ENCODE measurements at places on chromosomes 2 and 18. TPM values are rescaled to one million over a fixed set of nuclear protein-coding genes. Genes with fewer than 3 reads are reported as not detected.

UGT1A10 gene
- not detected for total RNA-seq

CBLN2 gene
- not detected for total RNA-seq

CHRNG gene
- total RNA-seq, result not detected

BAZ2B gene
- total RNA-seq, result 60.0 TPM

UGT1A3 gene
- total RNA-seq, result not detected

VAMP8 gene
- 250 TPM for total RNA-seq

CYP27A1 gene
- 95.9 TPM for total RNA-seq

CCDC85A gene
- total RNA-seq, result 8.7 TPM

LIMS2 gene
- 122 TPM for total RNA-seq

FAM228A gene
- 0.41 TPM for total RNA-seq

SCN1A gene
- 18.0 TPM for total RNA-seq

GALNT3 gene
- total RNA-seq, result 37.7 TPM

ASB18 gene
- total RNA-seq, result not detected

TMEM198 gene
- 2.9 TPM for total RNA-seq

BOLL gene
- total RNA-seq, result not detected

AKAIN1 gene
- total RNA-seq, result not detected

CTAGE1 gene
- not detected for total RNA-seq

KCNIP3 gene
- 4.5 TPM for total RNA-seq

TDRD15 gene
- not detected for total RNA-seq

LRRTM4 gene
- 0.89 TPM for total RNA-seq

SLC38A11 gene
- 0.63 TPM for total RNA-seq

FN1 gene
- 3,073 TPM for total RNA-seq

AFF3 gene
- total RNA-seq, result 42.0 TPM

ABHD1 gene
- not detected for total RNA-seq

DTNA gene
- total RNA-seq, result 12.0 TPM

ALLC gene
- total RNA-seq, result not detected

CROCC2 gene
- total RNA-seq, result 0.32 TPM

C2orf15 gene
- total RNA-seq, result 4.0 TPM

TXNDC2 gene
- total RNA-seq, result 0.18 TPM

OR6B2 gene
- not detected for total RNA-seq

TWIST2 gene
- total RNA-seq, result 8.9 TPM

FAHD2B gene
- total RNA-seq, result 8.2 TPM

SPP2 gene
- not detected for total RNA-seq

ANKRD29 gene
- 23.1 TPM for total RNA-seq

ZNF892 gene
- total RNA-seq, result 5.0 TPM

NXPH2 gene
- not detected for total RNA-seq

ERMN gene
- total RNA-seq, result 0.37 TPM

EFEMP1 gene
- 329 TPM for total RNA-seq

DCC gene
- 1.1 TPM for total RNA-seq
